ENCODE measurements at places on chromosomes 2 and 18.

DNA sequence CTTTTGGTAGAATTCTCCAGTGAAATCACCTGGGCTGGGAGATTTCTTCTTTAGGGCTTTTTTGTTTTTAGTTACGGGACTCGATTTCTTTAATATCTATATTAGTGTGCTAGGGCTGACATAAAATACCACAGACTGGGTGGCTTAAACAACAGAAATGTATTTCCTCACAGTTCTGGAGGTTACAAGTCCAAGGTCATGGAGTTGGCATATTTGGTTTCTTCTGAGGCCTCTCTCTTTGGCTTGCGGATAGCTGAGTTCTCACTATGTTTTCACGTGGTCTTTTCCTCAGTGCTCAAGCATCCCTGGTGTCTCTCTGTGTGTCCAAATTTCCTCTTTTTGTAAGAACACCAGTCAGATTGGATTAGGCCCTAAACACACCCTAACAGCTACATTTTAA is 208.5 kb upstream of the DTNA start:
- no peak for DNase-seq

GRCh38 chr2:42101206-42102023 is 53.6 kb downstream of the PKDCC start:
- DNase-seq: peak; percentile 32

- no peak for DNase-seq
These were observed 113.1 kb downstream of the ZNF532 start for GRCh38 chr18:58977801-58978200.

DNA sequence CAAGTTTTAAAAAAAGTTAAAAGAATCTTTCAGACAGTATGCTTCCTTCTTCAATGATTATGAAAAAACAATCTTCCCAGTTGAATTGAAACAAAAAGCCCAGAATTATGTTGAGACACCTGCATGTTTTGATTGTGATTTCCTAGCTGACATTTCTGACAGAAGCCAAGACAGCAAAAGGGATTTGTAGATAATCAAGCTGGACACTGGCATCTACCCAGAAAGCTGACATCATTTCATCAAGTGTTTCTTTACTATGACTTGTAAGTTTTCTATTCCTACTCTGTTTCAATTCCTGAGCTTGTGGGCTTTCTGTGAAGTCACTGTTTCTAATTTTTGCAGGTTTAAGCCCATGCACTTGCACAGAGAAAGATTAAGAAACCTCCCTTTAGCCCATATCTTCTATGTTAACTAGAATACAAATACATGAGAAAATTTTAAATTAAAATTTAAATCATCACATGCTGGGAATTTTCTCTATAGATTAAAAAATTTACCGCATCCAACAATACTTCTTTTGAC is 82.9 kb upstream of the CCDC85A start:
- DNase-seq: no peak

DNA sequence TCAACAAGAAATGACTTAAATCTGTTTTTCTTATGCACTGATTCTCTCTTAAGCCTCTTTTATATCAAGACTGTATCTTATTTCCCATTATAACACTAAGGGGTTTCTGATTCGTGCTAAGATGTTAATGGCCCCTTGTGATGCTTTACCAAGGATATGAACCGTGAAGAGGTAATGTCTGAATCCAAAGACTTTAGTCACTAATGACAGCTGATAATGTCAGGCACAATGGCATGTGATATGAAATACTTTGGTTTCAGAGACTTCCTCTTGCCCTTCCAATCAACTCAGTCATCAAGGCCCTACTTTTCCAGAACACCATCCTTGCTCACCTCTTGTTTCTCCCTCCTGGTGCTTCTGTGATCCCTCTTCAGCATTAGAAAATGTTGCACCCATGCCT is 262.8 kb downstream of the KCNE4 start:
- no peak for DNase-seq

DNA sequence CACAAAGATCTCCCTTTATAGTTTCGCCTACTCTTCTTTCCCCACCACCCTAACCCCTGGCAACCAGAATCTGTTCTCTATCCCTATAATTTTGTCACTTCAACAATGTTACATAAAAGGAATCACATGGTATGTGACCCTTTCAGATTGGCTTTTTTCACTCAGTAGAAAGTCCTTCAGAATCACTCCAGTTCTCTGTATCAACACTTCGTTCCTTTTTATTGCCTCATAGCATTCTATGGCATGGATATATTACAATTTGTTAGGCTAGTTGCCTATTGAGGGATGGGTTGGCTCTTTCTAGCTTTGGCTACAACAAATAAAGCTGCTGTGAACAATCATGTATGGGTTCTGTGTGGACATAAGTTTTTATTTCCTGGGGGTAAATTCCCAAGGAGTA is 163.1 kb downstream of the RPIA start:
- no peak for DNase-seq

DNA sequence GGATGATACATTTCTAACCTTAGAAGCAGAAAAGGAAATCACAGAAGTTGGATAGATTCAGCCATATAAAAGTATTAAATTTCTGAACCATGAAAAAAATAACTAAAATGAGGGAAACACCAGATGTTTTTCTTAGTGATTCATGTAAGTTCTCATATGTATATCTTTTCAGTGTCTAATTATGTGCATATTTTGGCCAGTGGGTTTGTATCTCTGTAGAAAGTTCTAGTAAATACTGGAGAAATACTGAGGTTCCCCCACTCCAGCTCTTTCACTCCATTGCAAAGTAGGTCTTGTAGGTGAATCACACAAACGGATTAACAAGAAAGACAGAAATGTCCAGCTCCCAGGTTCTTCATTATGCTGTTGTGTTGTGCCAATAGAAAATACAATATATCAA is 222.3 kb downstream of the NEDD4L start:
- no peak for DNase-seq

DNA sequence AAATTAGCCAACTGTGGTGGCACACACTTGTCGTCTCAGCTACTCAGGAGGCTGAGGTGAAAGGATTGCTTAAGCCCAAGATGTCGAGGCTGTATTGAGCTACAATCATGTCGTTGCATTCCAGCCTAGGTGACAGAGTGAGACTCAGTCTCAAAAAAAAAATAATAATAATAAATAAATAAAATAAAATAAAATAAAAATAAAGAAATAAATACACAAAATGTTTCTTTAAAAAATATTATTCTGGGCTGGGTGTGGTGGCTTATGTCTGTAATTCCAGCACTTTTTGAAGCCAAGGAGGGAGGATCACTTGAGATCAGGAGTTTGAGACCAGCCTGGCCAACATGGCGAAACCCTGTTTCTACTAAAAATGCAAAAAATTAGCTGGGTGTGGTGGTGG is 272.8 kb downstream of the AGPS start:
- no peak for DNase-seq

- no peak for DNase-seq
These were observed 89.1 kb downstream of the ATAD2B start for GRCh38 chr2:23837871-23838270.

DNA sequence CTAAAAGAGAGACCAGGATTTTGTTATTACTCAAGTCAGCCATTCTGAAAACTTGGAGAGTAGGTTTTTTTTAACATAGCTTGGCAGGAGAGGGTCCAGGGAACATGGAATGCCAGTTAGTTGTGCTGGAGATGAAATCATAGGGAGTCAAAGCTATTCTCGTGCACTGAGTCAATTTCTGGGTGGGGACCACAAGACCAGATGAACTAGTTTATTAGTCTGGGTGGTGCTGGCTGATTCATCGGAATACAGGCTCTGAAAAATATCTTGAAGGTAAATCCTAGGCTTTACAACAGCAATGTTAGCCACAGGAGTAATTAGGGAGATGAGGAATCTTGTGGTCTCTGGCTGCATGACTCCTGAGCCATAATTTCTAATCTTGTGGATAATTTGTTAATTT is 921.4 kb downstream of the TRIB2 start:
- no peak for DNase-seq

- DNase-seq: no peak
These were observed 254.2 kb downstream of the AGPS start for GRCh38 chr2:177646791-177647190.

All from stimulated activated CD4-positive, alpha-beta T cell treated with anti-CD3 and anti-CD28 coated beads, Interleukin-1b, Interleukin-23, amount 100 ng/mL, for 1 hour (primary cell).